ENCODE measurements at places on chromosomes 12 and 14.

DNA sequence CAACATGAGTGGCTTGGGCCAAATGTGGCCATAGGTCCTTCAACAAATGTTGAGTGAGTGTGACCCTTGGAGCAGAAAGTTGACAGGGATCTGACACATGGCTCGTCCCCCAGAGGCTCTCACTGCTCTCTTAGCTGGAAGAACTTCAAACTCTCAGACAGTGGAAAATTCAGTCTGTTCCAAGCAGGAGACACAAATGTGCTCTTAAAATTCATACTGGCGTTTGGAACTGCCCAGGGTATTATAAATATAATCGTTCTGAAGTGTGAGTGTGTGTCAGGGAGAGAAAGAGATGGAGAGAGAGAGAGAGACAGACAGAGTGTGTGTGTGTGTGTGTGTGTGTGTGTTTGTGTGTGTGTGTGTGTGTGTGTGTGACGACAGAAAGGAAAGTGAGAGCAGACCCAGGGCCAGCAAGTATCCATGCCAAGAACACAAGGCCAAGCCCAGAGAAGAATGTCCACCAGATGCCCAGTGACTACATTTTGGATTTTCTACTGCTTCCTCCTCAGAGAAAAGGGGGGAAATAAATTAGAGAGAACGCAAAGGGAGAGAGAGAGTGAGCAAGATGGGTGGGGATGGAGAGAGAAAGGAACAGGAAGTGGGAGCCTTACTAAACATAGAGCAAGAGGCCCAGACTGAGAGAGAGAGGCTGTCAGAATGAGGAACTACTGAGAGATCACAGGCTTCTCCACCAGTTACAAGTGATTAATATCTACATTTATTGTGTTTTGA, 193.6 kb upstream of the NUDT4 start:
- peak; percentile 10 for DNase-seq

DNA sequence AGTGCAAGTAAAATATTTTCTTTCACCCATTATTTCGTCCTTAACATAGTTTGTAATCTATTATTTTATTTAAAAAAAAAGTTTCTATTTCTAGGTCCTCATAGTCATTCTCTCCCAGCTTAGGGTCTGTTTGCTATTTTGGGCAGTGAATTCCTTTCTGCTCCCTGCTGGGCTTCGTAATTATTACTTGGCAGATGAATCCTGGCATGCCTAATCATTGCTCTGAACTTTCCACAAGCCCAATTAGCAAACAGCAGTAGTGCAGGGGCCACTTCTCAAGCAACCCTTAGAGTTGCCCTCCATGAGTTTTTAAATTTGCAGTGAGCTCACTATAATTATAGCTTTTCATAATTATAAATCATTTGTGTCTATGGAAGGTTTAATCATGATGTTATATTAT, 1378.3 kb upstream of the SEL1L start:
- DNase-seq: no peak

DNA sequence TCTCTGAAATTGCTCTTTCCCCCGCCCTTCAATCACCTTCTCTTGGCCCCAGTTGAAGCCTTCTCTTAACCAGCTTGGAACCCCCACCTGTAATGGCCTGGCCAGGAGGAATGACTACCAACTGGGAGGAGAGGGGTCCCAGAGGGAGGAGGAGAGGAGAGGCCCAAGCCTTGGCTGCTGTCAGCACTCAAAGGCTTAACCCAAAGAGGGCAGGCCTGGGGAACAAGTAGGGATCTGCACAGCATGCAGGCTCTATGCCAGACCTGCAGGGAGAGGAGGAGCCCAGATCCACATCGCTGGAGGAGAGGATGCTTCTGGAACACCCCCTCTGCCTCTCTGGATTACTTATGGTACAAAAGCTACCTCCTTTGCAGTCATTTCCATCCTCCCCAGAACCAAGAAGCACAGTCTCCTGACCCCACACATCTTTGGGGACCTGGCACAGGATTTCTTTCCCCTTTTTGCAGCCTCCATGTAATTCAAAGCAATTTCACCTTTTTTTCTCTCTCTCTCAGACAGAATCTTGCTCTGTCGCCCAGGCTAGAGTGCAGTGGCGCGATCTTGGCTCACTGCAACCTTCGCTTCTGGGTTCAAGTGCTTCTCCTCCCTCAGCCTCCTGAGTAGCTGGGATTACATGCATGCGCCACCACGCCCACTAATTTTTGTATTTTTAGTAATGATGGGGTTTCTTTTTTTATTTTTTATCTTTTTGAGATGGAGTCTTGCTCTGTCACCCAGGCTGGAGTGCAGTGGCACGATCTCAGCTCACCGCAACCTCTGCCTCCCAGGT, 6.2 kb downstream of the RARG start:
- no peak for DNase-seq

GRCh38 chr12:124440841-124441381, 126.5 kb downstream of the NCOR2 start:
- no peak for DNase-seq

DNA sequence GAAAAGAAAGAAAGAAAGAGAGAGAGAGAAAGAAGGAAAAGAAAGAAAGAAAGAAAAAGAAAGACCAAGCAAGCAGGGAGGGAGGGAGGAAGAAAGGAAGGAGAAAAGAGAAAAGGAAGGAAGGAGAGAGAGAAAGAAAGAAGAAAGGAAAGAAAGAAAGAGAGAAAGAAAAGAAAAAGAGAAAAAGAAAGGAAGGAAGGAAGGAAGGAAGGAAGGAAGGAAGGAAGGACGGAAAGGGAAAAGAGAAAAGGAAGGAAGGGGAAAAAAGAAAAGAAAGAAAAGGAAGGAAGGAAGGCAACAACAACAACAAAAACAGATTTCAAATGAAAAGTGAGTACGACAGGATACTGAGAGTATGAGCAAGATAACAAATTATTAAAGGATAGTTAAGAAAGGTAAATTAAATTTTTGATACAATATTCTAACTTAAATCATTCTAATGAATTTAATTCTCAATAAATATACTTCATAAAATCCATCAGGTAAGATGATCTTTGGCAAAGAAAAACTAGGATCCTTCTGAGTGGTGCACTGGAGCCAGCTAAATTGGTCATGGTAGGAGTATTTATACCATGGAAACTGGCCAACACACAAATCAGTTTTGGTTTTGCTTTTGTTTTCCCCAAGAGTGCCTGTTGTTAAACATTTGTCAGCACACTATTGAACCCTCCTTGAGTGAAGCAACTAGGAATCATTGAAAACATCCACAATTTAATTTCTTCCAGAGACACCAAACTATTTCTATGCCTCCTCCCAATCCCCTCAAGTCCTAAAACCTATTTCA, 56.1 kb upstream of the DYRK2 start:
- DNase-seq: peak; percentile 64

GRCh38 chr14:31307618-31308017, 100.0 kb upstream of the HECTD1 start:
- DNase-seq: no peak

DNA sequence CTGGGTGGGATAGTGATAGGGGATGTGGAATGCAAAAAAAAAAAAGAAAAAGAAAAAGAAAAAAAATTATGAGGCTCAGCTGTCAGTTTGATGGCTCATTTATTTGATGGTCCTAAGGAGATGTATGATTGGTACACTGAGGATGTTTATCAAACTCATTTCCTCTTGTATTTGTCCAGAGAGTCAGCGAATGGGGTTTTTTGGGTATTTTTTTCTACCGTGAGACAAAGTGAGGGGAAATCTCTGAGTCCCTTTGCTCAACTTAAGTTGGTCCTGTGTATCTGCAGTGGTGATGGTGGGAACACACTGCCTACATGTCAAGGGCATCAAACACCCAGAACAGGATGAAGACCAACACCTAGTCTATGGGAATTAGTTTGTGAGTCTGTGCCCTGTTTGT, 176.9 kb upstream of the HIF1A start:
- no peak for DNase-seq

DNA sequence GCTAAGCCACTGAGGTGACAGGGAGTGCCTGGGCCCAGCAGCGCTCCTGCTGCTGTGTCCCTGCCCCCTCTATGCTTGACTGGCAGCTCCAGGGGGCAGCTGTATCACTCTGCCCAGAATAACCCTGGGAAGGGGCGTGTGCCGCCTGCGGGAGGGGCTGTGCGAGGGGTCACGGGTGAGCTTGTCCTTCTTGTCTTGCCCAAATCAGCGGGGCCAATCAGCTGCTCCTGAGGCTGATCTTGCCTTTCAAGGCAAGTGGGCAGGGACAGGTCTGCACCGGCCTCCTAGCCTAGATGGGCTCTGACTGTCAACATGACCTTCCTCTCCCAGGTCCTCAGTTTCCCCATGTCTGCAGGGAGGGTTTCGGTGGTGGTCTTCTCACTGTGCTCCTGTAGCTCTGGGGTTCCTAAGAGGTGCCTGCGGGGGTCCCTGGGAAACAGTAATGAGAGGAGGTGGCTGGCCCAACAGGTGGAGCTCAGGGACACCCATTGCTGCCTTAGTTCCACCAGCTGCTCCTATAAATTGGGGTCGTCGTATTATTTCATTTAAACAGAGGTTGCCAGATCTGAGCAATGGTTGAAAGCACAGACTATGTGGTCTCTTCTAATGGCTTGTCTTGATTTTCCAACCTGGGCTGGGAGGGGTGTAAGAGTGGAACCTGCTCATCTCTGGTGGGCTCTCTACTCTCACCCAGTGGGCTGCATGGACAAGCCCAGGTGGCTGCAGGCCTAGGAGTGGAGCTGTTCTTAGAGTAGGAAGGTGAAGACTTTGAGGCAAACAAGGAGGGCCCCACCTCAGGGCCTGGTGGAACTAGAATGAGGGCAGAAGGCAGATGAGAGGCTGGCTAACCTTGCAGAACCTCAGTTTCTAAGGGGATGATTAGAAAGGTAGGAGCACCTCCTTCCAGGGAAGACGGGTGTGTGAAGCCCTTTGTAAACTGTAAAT, 11.7 kb downstream of the RTL1 start:
- no peak for DNase-seq

GRCh38 chr14:90733139-90733808, 83.0 kb downstream of the TTC7B start:
- DNase-seq: no peak

DNA sequence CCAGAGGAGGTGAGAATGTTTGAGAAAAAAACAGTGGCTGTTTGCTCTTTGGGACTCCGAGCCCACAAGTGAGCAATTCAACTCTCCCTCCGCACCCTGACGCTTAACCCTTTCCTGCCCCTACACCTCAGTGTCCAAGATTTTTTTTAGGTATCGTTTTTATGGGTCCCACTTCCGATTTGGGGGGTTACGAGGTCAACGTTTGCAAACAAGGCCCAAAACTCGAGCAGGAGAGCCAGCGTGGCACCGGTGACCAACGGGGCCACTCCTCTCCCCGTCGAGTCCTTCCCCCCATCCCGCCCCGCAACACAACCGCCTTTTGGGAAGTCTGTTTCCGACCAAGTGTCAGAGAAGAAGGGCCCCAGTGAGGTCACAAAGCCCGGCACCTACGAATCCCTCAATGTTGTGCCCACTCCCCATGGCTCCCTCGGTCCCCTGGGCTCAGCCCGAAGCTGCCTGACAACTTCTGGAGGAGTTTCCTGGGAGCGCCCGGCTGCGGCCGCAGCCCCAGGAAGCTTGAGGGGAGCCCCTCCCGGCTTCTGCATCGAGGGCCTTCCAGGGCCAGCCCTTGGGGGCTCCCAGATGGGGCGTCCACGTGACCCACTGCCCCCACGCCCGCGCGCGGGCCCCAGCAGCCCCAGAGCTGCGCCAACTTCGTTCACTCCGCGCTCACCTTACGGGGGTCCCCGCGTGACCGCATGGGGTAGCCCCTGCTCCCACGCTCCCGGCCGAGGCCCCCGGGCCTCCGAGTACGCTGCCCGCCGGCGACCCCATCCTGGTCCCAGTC, 1.2 kb downstream of the CDK2AP1 start:
- peak; percentile 7 for DNase-seq

- no peak for DNase-seq
Measured at GRCh38 chr12:132615579-132616038, 3.0 kb upstream of the P2RX2 start.

DNA sequence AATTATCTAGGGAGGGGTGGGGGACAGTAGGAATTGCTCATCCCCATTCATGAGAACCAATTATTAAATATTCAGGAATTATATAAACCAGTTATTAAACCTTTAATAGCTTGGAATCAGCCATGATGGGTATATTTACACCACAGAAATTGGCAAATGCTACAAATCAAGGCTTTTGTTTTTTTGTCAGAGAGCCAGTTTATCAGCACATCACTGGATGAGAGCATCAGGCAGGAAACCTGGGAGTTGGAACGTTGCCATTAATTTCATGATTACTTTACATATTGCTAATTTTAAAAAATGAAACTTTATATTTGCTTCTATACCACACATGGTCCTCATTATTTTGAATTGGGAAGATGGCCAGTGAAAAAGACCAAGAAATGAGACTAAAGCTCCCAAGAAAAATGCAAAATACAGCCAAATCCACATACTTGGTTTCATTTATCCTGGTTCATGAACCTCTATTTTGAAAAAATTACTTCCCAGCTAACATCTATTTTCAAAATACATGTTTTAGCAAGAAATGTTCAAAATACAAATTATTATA, 48.4 kb downstream of the ATL1 start:
- no peak for DNase-seq

GRCh38 chr14:67359775-67360469, at the start of the genes ATP6V1D and EIF2S1:
TSS of gene ATP6V1D (minus strand) at chr14:67359804. CDS start at chr14:67359698, 106 bp downstream.
TSS of gene EIF2S1 (plus strand) at chr14:67360328. CDS start at chr14:67364768, 4,440 bp downstream.
- DNase-seq: peak; percentile 100

- no peak for DNase-seq
Measured at GRCh38 chr12:132585177-132585576, 25.2 kb downstream of the LRCOL1 start.

DNA sequence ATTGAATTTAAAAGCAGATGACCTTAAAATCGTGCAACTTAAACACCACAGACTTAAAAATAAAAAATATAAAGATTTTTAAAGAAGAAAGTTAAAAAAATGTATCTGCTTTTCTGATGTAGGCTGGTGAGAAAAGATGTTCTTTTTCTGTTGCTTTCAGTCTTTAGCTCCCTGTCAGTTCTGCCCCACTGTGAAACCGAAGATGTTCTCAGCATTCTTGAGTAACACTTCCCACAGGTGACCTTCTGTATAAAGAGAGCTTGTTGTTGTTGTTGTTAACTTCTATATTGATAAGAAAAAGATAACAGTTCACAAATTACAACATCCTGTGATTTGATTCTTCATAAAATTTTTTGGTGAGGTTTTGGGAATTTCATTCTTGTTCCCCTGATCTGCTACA, 377.9 kb upstream of the RGS6 start:
- DNase-seq: no peak

GRCh38 chr12:63844391-63845341, at the start of gene SRGAP1:
TSS of gene SRGAP1 (plus strand) at chr12:63844700. CDS start at chr12:63844817, 117 bp downstream.
- DNase-seq: no peak

GRCh38 chr12:57237596-57237931, 8.1 kb downstream of the SHMT2 start:
- DNase-seq: no peak

GRCh38 chr14:104436047-104436591, 143.4 kb upstream of the C14orf180 start:
- DNase-seq: no peak

- DNase-seq: no peak
Measured at GRCh38 chr12:22355011-22355580, 20.6 kb upstream of the ST8SIA1 start.

GRCh38 chr14:105591052-105591451, 64.7 kb downstream of the TMEM121 start:
- no peak for DNase-seq

GRCh38 chr14:65200454-65200853, 98.1 kb upstream of the MAX start:
- DNase-seq: no peak
